ENCODE measurements at places on chromosomes 2 and 18.

- DNase-seq, result no peak
Measured at GRCh38 chr2:48699348-48699930, 56.1 kb downstream of the LHCGR start.

DNA sequence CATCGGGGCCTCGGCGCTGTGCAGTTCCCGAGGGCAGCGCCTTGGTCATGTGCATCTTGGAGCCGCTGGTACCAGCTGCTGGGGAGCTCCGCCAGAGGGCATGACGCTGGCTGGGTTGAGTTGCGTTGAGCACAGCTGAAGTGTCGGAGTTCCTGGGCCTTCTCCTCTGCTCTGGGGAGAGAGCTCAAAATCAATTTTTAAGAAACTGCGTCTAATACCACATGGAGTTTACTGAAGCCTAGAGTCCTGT lies 48.7 kb downstream of the GREB1 start:
- no peak for DNase-seq

DNA sequence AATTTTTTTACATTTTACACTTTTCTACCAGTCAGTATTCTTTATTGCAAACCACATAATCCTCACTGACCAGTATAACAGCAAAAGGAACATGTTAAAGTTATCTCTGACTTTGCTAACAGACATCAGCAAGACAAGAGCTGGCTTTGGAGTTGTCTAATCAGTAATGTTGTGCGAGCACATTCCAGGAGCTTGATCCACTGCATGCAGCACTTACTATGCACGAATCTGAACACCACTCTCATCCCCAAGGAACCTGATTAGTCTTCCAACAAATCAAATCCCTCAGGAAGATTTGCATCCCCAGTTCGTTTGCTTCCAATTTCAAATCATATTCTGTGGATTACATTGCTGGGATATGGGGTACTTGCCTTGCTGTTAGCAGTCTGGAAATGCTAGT lies 269.3 kb upstream of the EPC2 start:
- no peak for DNase-seq

DNA sequence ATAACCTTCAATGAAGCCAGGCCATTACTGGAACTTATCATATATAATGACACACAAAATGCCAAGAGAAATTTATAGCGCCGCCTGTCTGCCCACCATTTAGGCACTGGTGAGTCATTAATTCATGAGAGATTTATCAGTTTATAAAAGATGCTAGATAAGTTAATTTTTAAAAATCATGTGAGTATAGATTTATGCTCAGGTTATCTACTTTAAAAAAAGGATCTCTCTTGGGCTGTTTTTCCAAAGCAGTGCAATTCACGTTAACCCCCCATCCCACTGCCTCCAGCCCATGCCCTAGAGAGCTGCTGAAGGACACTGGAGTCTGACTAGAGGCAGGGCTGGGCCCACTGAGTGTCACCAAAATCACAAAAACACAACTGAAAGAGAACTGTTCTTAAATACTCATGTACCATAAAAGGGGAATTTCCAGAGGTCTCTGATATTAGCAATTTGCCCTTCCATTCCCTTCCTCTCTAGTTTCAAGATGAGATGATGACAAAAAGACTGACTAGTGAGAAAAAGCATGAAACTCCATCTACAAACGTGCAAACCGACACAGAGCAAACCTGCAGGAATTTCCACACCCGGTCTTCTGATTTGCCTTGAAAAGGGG lies 160.8 kb downstream of the BCL2 start:
- no peak for DNase-seq

GRCh38 chr18:24395049-24395795 lies 2.4 kb downstream of the OSBPL1A start:
- no peak for DNase-seq

DNA sequence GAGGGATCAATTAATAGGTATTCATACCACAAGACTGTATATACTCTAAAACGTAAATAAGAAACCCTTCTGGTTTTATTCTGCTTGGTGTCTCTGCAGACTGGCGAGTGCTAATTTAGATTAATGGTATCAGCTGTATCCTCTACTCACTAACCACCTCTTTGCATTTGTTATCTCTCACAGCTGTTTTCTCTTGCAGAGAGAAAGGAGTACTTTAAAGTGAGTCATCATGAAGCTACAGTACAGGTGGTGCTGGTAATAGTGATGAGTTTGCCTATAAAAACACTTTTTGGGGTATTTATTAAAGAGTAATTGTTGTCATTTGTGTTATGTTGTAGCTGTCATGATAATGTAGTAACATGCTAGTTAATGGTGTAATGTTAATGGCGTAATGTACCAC lies 147.7 kb downstream of the NETO1 start:
- no peak for DNase-seq

DNA sequence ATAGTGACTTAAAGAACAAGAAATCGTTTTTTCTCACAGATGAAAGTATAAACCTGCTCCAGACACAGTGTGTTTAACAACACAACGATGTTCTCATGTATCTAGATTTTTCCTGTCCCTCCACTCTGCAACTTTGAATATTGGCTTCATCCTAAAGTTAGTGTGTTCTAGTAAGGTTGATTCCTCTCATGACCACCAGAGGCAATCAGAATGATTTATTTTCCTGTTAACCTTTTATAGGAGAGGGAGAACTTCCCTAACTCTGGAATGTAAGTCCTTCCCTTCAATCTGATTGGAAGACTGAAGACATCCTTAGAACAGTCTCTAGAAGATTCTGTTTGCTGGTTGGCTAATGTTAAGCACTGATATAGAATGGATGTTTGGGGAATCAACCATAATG lies 41.0 kb upstream of the TAF4B start:
- DNase-seq, result no peak

DNA sequence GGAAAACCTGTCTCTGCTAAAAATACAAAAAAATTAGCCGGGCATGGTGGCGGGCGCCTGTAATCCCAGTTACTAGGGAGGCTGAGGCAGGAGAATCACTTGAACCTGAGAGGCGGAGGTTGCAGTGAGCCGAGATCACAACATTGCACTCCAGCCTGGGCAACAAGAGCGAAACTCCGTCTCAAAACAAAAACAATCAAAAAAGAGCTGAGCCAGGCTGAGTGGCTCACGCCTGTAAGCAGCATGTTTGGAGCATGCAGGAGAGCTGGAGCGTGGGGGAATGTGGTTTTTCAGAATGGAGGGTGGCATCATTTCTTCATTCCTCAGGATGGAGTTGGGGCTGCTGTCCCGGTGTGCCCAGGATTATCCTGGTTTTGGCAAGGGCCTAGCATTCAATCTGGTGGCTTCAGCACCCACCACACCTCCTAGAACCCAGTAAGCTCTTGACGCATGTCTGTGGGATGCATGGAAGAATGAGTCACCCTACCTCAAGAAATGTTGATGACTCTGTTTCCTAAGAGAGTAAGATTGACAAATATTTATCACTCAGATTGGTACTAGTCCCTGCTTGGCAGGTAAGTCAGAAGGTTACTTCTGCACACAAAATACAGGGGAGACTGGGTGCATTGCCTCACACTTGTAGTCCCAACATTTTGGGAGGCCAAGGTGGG lies 90.2 kb upstream of the ODC1 start:
- DNase-seq, result no peak

GRCh38 chr2:98556344-98557033 lies 51.8 kb downstream of the COA5 start:
- no peak for DNase-seq

GRCh38 chr2:10119601-10120157 lies 2.9 kb upstream of the RRM2 start:
- no peak for DNase-seq

- no peak for DNase-seq
Measured at GRCh38 chr2:239820836-239821693, 204.1 kb downstream of the NDUFA10 start.

GRCh38 chr2:37686792-37687526 lies 15.5 kb upstream of the CDC42EP3 start:
- no peak for DNase-seq

DNA sequence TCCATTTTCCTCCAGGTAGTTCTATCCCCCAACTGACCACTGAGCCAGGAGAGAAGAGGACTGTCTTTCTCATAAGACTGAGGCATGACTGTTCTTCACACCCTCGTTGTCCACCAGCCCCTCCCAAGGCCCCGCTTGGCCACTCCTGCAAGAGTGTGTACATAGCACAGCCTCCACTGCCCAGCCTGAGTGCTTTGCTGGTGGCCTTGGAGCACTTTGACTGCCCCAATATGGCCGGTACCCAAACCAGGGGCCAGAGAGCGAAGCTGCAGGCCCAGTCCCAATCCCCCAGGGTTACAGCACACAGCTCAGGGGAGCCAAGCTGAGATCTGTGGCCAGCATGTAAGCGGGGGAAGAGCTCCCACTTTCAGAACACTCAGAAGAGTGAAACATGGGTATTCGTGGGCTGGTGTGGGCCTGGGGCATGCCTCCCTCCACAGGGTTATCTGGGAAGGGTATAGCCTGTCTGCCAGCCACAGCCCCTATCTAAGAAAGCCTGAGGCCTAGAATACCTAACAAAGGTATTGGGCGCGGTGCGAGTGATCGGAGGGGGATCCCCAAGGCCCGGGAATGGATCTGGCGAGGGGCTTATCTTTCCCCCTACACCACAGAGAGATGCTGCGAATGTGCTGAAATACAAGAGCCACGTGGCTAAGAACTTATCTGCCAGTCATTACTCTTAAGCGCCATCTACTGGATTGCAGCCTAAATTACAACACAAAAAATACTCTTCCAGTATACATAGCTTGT lies 163.8 kb downstream of the WDPCP start:
- no peak for DNase-seq

GRCh38 chr2:181404472-181404871 lies 52.7 kb upstream of the ITGA4 start:
- no peak for DNase-seq

DNA sequence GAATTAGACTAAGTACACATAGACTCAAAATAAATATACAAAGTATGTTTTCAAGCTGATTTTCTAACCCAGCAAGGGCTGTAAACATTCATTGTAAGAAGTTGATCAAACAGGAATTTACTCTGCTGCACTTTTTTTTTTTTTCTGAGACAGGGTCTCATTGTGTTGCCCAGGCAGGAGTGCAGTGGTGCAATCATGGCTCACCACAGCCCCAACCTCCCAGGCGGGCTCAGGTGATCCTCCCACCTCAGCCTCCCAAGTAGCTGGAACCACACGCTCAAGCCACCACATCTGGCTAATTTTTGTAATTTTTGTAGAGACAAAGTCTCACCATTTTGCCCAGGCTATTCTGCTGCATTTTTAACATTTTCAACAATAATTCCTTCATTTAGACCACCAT lies 8.3 kb upstream of the CFLAR start:
- no peak for DNase-seq
